Hair follicular keratinocyte (primary cell): ENCODE measurements at places on chromosomes 4 and X. TPM values are rescaled to one million over a fixed set of nuclear protein-coding genes. Genes with fewer than 3 reads are reported as not detected.

ELOVL6 gene
- 25.9 and 29.9 TPM in 2 replicates for total RNA-seq

CHRNA9 gene
- 0.62 TPM in 1 of 2 replicates, not detected in the other for total RNA-seq

GAGE12F gene
- total RNA-seq: not detected in 2 replicates

ADGRL3 gene
- under 0.01 TPM in 1 of 2 replicates, not detected in the other for total RNA-seq

BMX gene
- not detected in 2 replicates for total RNA-seq

NPY2R gene
- total RNA-seq: not detected in 2 replicates
